ENCODE measurements at places on chromosomes 13 and 19. TPM values are rescaled to one million over a fixed set of nuclear protein-coding genes. Genes with fewer than 3 reads are reported as not detected.

ZNF613 gene
- total RNA-seq = 7.7 TPM

NTF4 gene
- not detected for total RNA-seq

OR4F17 gene
- total RNA-seq = not detected

GJB6 gene
- not detected for total RNA-seq

DNA sequence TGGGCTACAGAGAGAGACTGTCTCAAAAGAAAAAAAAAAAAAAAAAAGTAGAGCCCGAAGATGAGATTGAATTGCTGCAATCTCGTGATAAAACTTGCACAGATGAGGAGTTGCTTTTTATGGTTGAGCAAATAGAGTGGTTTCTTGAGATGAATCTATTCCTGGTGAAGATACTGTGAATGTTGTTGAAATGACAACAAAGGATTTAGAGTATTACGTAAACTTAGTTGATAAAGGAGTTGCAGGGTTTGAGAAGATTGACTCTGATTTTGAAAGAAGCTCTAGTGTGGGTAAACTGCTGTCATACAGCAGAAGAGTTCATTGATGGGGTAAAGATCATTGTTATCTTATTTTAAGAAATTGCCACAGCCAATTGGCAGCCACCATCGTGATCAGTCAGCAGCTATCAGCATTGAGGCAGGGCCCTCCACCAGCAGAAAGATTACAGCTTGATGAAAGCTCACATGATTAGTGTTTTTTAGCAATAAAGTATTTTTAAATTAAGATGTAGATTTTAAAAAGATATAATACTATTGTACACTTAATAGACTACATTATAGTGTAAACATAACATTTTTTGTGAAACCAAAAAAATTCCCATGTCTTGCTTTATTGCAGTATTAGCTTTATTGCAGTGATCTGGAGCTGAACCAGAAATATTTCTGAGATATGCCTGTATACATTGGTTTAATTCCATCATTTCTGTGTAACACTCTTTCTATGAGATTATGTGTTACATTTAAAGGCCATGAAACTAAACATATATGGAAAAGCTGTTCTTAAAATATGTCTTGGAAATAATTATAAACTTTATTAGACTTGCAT lies 43.1 kb downstream of the ZMYM2 start:
- DNase-seq = no peak

GRCh38 chr13:91882918-91883317 lies 484.5 kb downstream of the GPC5 start:
- no peak for DNase-seq

- no peak for DNase-seq
Measured at GRCh38 chr19:29337029-29337428, 124.1 kb upstream of the UQCRFS1 start.

DNA sequence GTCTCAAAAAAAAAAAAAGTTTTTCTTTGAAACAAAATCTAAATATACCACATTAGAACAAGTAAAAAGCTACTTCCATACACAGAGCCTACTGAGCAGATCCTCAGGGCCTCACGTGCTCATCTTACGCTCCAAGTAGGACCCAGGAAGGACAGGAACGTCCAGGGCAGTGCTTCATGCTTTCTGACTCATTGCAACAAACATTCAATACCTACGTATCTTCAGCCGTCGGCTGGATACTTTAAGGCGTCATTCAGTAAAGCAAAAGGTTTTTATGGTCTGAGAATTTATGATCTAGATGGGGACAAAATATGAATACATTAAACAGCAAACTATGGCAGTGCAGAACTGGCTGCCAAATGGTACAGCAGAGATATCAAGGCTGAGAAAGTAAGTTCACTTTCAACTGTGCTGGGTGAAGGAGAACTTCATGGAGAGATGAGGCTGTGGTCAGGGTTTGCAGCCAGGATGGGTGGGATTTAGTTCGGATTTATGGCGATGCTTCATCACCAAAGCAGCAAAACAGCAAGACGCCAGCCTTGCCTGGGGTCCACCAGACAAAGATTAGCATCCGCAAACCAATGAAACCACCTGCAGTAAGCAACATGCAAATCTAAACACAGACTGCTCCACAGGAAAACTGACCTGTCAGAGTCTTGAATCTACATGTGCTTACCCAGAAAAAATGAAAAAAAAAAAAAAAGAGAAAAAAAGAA lies 20.5 kb downstream of the CARS2 start:
- no peak for DNase-seq

GRCh38 chr13:102402290-102402689 lies 442 bp upstream of the FGF14 start:
- DNase-seq = peak; percentile 31
